ENCODE measurements at places on chromosomes 3 and 15. TPM values are rescaled to one million over a fixed set of nuclear protein-coding genes. Genes with fewer than 3 reads are reported as not detected.

ABHD10 gene
- 40.5 TPM for total RNA-seq

BFSP2 gene
- not detected for total RNA-seq

PARP15 gene
- under 0.01 TPM for total RNA-seq

BNC1 gene
- 8.5 TPM for total RNA-seq

TUBGCP4 gene
- 13.2 TPM for total RNA-seq

TM4SF18 gene
- 0.23 TPM for total RNA-seq

PLXND1 gene
- total RNA-seq = 12.1 TPM

PML gene
- 46.5 TPM for total RNA-seq

Measured in Daoy (cell line).